ENCODE measurements at places on chromosomes 7 and 10.

- DNase-seq = no peak
These were observed 78.3 kb downstream of the LRRC17 start for GRCh38 chr7:102991077-102991539.

- no peak for DNase-seq
These were observed 177.5 kb downstream of the DNAJB6 start for GRCh38 chr7:157514306-157514705.

- peak; percentile 97 for DNase-seq
These were observed 74.2 kb downstream of the MALSU1 start for GRCh38 chr7:23373151-23374004.

DNA sequence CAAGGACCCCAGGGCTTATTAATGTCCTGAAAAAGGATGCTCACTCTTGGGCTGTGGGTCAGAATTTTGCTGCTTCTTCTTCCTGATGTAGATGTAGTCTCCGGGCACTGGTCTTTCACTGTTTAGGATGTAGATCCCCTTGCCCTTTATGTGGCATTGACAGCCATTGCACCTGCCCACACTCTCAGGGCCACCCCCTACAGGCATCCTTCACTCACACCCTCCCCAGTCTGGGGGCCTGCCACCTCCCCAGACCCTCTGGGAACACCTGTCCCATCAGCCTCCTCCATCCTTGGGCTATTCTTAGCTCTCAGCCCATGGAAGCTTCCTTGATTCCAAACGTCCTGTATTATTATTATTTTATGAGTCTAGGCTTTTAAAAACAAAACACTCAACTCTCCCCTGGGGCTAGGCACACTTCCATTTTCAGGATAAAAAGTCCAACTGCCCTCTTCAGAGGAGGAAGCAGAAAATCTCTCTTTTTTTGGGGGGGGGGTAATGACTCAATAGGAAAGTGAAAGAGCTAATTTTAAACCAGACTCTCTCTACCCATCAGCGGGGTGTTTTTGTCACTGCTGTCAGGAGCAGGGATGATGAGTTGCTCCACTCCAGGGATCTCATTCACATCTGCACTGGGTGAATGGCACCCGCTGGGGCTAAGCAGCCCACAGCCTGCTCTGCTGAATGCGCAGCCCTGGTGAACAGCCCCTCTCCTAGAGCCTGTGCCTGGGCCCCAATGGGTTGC lies 11.5 kb upstream of the KLRG2 start:
- peak; percentile 21 for DNase-seq
